Activated naive CD4-positive, alpha-beta T cell treated with Interleukin-2 at 50 U/mL for 16 hours (primary cell): ENCODE measurements at places on chromosomes 3 and 15.

GRCh38 chr3:44680921-44681455, 31.5 kb upstream of the ZNF502 start:
- no peak for DNase-seq

GRCh38 chr3:132569153-132569552, 27.9 kb upstream of the ACKR4 start:
- DNase-seq: no peak

DNA sequence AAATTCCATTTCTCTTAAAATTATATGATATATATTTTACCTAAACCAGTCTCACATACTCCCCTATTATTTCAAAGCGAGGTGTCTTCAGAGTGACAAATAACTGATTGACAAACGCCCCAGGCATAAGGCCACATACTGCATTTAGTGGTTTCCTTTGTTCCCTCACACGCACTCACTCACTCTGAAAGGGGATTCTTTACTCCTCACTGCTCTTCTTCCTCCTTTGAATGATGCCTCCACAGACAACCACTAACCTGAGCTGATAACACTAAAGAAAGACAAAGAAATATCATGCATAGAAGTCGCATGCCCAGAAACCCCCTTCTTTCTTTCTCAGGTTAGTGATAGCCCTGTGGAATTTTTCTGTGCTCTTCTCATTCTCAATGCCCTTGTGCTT, 24.1 kb upstream of the BBX start:
- DNase-seq: no peak

- no peak for DNase-seq
These were observed 106.8 kb upstream of the CDIN1 start for GRCh38 chr15:36472672-36473071.

DNA sequence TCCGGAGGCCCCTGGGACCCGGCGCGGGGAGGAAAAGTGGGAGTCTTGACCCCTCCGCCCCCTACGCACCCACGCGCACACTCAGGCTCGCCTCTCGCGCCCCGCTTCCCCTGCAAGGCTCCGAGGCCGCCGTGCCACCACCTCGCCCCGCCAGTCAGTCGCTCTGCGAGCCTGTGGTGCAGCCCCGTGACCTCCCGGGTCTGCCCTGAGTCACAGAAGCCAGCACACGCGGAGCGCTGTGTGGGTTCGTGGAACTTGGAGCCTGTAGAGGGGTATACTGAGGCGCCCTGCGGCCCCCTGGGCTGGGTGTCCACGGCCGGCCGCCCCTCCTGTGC, 380 bp upstream of the ALS2CL start:
- peak; percentile 54 for DNase-seq
